ENCODE measurements at places on chromosomes 11 and 22.

DNA sequence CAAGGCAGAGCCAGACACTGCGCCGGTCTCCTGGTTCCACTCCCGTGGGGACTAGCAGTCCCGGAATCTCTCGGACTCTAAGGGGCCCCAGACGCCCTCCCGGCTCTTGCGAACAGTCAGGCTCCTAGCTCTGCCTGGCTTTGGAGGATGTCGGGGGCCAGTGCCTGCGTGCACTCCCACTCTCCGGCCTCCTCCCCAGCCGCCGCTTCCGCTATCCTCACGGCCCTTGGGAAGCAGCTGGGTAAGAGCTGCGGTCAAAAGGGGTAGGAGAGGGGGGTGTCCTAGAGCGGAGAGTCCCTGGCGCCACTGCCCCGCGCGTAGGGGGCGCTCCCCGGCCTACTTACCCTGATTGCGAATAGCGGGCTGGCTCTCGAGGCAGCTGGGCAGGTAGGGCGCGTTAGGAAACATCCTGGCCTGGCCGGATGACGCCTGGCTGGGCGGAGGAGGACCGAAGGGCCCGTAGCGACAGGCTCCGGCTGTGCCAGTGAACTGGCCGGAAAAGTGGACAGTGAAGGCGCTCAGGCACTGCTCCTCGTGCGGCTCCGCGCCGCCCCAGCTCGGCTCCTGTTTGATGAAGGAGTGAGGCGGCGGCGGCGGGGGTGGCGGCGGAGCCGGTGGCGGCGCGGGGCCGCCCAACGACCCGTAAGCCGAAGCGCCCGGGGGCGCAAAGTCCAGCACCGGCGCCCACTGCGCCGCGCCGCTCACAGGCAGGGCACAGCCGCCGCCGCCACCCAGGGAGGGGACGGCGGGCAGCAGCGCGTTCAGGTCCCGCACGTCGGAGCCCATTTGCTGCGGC, 785 bp downstream of the WT1 start:
- no peak for DNase-seq

- DNase-seq: peak; percentile 28
Measured at GRCh38 chr22:23849009-23850006, 8.4 kb upstream of the SLC2A11 start.

- no peak for DNase-seq
Measured at GRCh38 chr11:117851106-117851505, 25.4 kb downstream of the FXYD6 start.

DNA sequence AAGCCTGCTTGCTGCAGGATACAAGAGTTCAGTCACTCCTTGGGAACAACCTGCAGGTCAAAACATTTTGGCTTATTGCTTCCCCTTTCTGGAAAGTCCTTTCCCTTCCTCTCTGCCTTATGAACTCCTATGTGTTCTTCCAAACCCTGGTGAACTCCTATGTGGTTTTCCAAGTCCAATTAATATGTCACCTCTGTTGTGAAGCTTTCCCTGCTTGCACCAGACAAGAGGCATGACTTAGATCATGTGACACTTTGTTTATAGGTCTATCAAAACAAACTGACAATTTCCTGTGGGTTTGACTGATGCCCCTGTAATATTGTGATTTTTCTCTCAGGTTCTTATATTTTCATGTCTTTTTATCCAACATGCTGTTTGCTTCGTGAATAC, 64.2 kb downstream of the ENDOD1 start:
- DNase-seq: no peak

- DNase-seq: no peak
Measured at GRCh38 chr11:122803306-122803705, 35.0 kb upstream of the CRTAM start.

- no peak for DNase-seq
Measured at GRCh38 chr11:119447664-119448242, 24.8 kb upstream of the THY1 start.

- DNase-seq: no peak
Measured at GRCh38 chr22:31350410-31350863, 4.3 kb upstream of the PATZ1 start.

- peak; percentile 94 for DNase-seq
Measured at GRCh38 chr11:10818594-10818993, 9.9 kb upstream of the EIF4G2 start.

Measured in HS-5 (cell line).